ENCODE measurements at places on chromosomes 1 and 21. TPM values are rescaled to one million over a fixed set of nuclear protein-coding genes. Genes with fewer than 3 reads are reported as not detected.

NCF2 gene
- 26.2 TPM for total RNA-seq

FHAD1 gene
- total RNA-seq = 0.43 TPM

KCNE2 gene
- total RNA-seq = not detected

MR1 gene
- 21.9 TPM for total RNA-seq

HSPA6 gene
- total RNA-seq = 6.7 TPM

FAM229A gene
- total RNA-seq = 4.4 TPM

ELAPOR1 gene
- total RNA-seq = 0.38 TPM

LRP8 gene
- total RNA-seq = 5.7 TPM

WLS gene
- total RNA-seq = 83.6 TPM

GRCh38 chr1:175597969-175598765 is 145.2 kb downstream of the TNR start:
- DNase-seq = no peak

GRCh38 chr21:42737951-42738590 is 84.7 kb downstream of the PDE9A start:
- DNase-seq = no peak

GRCh38 chr1:9910076-9910422 is at the start of gene CTNNBIP1:
Gene CTNNBIP1 (minus strand): TSS chr1:9910269. CDS start chr1:9872064, 38,205 bp downstream.
- no peak for DNase-seq

DNA sequence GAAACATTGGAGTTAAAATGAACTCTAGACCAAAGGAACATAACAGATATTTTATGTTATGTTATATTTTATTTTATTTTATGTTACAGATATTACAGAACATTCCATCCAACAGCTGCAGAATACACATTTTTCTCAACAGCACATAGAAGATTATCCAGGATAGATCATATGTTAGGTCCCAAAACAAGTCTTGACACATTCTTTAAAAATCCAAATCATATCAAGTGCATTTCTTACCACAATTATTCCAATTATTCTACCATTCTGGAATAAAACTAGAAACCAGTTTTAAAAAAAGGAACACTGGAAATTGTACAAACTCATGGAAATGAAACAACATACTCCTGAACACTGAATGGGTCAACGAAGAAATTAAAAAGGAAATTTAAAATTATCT is 30.9 kb upstream of the PIGK start:
- no peak for DNase-seq

GRCh38 chr1:179251675-179252074 is 22.2 kb upstream of the ABL2 start:
- DNase-seq = no peak

DNA sequence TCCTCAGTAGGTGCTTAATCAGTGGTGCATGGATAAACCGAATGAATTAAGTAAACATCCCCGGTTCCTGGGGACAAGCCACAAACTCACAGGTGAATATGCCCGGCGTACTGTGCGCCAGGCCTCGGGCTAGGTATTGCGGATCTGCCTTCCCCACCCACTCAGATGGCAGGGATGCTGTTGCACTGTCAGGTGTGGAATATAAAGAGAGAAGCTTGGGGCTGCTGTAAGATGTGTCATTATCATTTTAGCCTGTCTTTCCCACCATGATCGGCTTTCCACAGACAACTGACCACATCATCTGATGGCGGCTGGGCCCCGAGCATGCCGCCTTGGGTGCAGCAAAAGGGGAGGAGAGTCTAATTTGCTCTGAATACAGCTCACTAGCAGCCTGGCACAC is 45.4 kb upstream of the LRP8 start:
- peak; percentile 14 for DNase-seq

DNA sequence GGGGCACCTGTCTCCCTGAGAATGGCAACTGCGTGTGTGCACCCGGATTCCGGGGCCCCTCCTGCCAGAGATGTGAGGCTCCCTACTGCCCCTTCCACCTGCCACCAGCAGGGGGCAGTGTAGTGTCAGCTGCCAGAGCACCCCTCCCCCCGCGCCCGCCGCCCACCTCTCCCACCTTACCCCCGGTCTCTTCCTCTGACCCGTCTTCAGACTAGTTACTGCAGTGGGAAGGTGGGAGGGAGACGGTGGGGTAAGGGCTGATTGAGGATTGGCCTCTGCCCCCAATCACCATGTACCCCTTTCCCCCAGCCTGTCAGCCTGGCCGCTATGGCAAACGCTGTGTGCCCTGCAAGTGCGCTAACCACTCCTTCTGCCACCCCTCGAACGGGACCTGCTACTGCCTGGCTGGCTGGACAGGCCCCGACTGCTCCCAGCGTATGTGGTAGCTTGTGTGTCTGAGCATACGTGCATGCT is 10.1 kb upstream of the LRRC71 start:
- DNase-seq = no peak

GRCh38 chr1:36162680-36163239 is 6.8 kb downstream of the MAP7D1 start:
- DNase-seq = no peak

GRCh38 chr1:171869097-171869496 is 27.8 kb downstream of the DNM3 start:
- no peak for DNase-seq

DNA sequence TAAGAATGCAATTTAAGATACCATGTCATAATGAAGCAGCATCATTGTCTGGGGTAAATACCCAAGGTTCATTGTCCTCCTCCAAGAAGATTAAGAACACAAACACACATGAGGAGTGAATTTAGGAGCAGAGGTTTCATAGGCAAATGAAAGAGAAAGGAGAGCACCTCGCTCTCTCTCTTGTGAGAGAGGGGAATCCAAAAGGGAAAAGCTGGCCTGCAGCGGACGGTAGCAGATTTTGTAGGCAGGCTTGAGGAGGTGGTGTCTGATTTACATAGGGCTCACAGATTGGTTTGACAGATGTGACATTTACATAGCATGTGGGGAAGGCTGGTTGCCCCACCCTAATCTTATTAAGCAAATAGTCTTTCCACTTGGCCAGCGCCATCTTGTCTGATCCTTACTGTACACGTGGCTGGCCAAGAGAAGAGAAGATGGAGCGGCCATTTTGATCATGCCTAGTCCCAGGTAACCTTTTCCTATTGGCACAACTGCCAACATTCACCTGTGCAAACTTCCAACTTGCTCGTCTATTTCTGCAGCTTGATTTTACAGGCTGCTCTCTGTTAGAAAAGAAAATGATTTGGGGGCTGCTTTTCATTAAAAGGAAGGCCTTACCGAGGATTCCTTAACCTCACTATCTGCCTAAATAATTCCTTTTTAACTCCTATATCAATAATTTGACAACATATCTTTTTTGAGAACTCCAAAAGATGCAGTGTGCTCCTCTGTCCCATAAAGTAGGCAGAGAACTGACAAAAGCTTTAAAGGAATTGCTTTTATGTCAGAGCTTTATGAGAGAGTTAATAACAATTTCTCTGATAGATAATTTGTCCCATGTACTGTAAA is 16.0 kb upstream of the LRRC7 start:
- DNase-seq = no peak

DNA sequence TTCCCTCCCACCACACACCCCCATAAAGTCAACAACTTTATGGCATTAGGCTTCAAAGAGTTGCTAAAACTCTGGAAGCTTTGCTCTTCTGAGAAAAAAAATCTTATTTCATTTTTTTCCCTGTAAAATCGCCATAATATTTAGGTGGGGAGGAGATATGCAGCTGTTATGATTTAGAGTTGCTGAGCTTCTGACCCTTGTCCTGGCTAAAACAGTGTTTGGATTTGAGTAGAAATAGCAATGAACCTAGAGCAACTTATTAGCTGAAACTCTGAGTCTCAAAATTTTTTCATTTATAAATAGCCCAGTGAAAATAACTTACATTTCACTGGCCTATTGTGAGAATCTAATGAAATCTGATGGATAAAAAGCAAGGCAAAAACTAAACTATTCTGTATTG is 482.8 kb upstream of the NFIA start:
- DNase-seq = no peak

GRCh38 chr21:38766987-38767722 is 38.6 kb upstream of the ETS2 start:
- DNase-seq = no peak

DNA sequence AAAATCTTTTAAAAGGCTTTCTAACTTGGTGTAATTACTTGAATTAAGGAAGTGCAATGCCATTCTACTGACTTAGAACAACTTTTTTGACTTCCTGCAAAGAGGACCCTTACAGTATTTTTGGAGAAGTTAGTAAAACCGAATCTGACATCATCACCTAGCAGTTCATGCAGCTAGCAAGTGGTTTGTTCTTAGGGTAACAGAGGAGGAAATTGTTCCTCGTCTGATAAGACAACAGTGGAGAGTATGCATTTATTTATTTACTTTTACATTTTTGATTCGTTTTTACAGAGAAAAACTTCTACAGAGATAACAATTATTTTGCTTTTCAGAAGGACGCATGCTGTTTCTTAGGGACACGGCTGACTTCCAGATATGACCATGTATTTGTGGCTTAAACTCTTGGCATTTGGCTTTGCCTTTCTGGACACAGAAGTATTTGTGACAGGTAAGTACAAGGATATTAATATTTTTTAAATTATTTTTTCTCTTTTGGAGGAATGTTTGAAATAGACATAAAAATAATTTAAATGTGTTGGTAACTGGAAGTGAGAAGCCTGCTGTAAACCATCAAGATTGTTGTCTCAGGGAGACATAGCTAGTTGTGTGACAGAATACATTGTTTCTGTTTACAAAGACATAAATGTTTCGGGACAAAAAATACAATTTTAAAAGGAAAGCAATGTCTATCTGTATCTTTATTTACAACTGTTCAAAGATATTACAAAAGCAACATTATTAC is at the start of gene PTPRC:
Gene PTPRC, plus strand, starts transcription at position 147 of the 742 bp plus-strand sequence. Its CDS starts 229 bp downstream, at position 376.
- no peak for DNase-seq

DNA sequence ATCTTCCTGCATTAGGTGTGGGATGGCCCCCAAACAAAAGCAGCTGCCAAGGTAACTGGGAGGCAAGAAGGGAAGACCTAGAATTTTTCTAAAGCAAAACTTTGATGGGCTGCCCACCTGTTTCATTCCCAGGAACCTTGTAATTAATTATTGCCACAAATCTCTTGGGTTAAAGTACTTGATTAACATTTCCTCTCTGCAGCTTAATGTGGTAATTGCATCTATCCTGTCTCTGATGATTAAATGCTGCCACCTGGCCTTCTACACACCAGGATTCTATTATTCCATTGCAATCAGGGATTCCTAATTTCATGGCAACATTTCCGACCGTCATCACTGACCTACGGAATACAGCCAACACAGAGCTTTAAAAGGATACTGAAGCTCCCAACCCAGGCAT is 68.3 kb upstream of the RC3H1 start:
- no peak for DNase-seq

DNA sequence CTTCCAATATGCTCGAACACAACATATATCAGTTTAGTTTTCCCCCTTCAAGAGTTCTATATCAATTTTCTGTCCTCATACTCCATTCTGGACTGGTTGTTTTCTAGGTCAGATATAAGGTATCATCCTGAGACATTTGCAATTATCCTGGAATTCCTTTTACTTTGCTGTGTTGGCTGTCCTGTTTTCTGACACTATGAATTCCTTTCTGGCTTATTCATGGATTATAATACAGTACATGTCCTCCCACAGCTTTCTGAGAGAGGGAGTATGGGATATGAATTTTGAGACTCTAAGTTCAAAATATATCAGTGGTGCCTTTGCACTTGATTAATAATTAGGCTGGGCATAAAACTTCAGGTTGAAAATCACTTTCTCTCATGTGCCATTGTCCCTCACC is 11.9 kb downstream of the PHTF1 start:
- DNase-seq = no peak

DNA sequence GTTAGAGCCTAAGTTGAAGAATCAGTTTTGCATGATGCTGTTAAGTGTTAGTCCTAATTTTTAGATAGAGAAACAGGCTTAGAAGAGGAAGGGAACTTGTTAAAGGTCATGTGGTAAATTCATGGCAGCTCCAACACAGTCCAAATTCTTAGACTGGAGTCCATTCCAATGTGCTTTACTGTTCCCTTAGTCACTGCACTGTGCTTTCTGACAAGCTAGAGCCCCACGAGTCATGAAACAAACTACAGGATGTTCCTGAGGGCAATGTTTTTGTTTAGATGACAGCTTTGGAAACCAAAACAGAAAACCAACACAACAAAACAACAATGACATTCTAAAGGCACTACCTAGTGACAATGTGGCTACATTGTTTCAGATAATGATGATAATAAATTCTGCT is 23.1 kb upstream of the RGS4 start:
- no peak for DNase-seq

DNA sequence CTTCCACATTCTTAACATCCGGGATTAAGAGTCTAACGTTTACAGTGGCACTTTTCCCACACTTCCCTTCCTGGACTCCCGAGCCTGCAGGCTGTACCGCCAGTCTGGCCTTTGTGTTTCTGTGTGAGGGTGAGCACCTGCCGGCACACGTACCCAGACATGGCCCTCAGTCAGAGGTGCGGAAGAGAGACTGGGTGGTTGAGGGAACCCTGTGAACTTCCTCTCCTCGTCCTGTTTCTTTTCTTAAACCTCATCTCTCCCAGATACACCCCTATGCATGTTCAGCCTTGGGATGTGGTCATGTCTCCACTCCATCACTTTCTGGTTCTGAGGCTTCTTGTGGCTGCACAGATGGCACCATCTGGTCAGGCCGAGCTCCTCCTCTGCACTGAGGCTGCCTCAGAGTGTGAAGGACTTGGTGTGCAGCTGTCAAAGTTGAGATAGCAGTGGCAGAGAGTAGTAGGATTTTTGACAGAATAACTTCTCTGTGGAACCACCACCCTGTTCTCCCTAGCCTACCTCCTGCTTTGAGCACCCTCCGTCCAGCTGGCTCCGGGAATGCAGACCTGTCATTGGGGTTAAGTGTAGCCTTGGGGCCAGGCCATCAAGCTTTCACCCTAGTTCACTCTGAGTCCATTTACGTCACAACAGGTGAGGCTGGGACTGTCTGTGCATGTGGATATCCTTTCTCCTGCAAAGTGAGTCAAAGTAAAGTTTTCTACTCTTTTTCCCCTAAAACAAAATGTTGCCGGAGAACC is 31.4 kb downstream of the VASH2 start:
- DNase-seq = no peak

DNA sequence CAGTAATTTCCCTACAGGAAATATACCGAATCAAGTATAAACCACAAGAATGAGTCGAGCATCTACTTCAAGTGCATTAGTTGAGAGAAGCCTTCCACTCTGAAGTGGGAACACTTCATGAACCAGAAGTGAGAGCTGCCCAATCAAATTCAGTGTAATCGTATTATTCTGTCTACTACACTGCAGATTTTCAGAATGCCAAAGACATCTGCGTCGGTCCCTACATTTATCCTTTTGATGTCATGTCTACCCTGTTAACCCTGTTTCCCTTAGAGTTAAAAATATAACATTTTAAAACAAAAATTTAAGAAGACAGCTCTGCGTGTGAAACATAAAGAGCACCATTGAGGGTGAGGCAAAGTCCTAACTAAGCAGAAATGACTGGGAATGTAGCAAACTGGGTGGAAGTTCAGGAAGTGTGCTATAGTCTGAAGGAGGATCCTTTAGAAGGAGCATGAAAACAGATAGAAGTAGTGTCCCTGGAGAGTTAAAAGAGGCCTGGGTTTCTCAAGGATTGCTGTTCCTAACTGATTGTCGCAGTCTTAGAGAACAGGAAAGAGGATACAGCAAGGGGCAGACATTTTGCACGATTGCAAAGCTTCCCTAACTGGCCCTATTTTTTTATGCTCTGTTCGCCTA is 291.2 kb downstream of the PTPRC start:
- DNase-seq = no peak

- DNase-seq = peak; percentile 58
Measured at GRCh38 chr1:30809514-30810263, 52.1 kb upstream of the LAPTM5 start.

All from posterior vena cava (tissue), 2 donors.